ENCODE measurements at places on chromosomes 2 and 18.

DNA sequence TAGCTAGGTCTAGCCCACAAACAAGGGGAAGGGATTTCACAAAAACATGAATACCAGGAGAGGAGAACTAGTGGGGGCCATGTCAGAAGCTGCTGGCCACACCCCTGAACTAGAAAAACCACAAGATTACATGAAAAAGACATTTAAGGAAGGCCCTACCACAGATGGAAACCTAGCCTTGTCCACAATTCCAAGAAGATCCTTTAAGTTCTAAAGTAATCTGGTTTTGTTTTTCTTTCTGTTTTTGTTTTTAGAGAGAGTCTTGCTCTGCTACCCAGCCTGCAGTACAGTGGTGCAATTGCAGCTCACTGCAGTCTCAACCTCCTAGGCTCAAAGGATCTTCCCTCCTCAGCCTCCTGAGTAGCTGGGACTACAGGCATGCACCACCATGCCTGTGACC lies 34.2 kb upstream of the CAB39 start:
- DNase-seq, result no peak

DNA sequence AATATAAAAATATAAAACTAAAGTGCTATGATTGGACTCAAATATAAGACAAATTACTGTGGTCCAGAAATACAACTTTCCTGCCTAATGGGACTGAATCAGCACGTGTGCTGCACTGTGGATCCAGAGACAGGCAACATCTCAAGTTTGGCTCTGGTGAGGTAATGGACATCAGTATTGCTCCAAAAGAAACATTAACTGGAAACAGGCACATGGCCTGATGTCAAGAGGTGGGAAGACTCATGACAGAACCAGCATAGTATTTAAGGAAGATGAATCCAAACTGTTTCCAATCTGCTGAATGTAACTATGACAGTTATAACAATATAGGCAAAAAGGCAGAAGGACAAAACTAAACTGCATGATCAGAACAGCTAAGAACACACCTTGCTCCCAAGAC lies 354.6 kb downstream of the FSIP2 start:
- no peak for DNase-seq

DNA sequence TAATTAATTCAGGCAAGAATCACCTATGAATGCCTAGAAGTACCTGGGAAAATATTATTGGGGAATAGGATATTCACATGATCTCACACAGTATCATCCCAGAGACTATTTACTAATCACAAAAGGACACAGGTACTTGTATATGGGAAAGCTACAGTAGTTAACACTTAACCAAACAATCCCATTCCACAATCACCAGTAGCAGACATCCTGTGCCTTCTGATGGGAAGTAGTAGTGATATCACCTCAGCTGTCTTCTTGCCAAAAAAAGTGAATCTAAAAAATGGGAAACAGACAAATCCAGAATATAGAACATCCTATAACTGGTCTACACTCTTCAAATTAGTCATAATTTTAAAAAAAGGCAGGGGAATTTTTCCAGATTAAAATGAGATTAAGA lies 75.6 kb upstream of the CCDC150 start:
- no peak for DNase-seq

GRCh38 chr2:101124643-101125366 lies 26.4 kb downstream of the TBC1D8 start:
- DNase-seq, result no peak

- no peak for DNase-seq
Observed at GRCh38 chr2:157751462-157752058, 122.9 kb upstream of the ACVR1C start.

DNA sequence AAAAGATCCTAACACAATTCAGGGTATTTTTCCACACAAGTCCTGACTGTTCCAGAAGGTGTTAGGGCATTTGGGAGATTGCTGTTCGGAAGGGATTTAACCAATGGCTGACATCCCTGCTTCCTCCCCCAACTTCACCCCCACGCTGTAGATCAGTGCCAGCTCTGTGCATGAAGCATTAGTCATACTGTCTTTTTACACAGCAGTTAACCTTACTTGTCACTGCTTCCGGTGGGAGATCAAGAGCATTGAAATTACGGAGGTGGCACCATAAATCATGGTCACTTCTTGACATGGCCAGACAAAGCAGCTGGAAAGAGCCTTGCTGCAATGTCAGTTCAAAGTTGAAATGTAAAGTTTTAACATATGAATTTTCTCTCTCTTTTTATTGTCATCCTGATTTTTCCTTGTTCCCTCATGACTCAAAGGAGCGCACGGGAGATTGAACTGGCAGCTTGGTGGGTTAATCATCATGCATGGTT lies 70.2 kb downstream of the HRH4 start:
- no peak for DNase-seq

- DNase-seq, result no peak
Observed at GRCh38 chr2:234178330-234179030, 128.0 kb downstream of the SPP2 start.

- DNase-seq, result no peak
Observed at GRCh38 chr2:237074211-237074993, 11.3 kb upstream of the COPS8 start.

DNA sequence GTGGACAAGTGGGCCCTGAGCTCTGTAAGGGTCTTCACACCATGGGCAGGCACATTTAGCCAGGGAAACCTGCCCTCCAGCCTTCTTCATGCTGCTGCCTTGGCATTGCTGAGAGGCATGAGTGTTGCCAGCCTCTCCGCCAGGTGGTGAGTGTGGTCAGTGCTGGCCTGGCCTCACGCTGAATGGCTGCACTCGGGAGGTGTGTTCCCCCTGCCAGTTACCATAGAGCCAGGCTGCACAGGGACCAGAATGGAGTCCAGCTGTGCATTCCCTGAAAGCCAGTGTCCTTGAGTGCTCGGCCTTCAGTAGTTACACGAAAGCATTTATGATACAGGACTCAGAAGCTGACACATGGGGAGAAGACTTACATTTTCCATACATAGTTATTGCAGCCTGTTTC lies 139.7 kb downstream of the ATP9B start:
- DNase-seq, result no peak

DNA sequence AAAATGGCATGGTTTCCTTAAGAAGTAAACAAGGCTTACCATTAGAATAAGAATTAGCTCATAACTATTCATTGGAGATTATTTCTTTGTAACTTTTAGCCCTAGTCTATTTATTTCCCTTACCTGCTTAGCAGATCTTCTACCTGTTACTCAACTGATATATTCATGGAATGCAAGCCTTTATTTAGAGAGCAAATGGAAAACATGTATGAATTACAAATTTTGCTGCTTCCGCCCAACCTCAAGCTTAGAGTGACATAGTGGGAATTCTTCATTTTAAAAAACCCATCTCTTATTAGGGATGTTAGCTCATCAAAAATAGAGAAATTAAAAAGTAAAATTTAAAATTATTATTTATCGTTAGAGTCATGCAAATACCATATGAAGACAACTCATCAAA lies 110.9 kb downstream of the STRN start:
- DNase-seq, result no peak

DNA sequence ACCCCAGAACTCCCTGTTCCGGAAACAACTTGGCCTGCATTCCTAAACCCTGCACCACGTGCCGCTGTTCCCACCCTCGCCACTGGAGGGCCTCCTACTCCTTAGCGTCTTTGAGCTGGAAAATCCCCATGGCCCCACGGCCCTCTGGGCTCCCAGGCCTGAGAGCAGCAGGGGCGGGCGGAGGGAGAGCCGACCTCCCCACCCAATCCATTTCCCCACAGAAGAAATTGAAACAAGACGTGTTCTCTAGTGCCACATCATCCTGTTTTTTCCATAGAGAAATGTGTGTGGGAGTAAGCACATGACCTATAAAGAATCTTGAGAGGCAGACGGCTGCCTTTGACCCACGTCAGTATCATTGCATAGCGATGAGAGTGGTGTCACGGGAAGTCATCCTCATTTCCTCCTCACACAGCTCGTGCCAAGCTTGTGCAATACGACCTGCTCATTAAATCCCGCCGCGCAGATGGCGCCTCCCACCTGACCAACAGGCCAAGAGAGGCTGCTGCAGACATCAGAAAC lies 79.2 kb downstream of the LAMA1 start:
- DNase-seq, result peak; percentile 85

GRCh38 chr2:232292395-232293154 lies 86.0 kb upstream of the ALPP start:
- peak; percentile 48 for DNase-seq

DNA sequence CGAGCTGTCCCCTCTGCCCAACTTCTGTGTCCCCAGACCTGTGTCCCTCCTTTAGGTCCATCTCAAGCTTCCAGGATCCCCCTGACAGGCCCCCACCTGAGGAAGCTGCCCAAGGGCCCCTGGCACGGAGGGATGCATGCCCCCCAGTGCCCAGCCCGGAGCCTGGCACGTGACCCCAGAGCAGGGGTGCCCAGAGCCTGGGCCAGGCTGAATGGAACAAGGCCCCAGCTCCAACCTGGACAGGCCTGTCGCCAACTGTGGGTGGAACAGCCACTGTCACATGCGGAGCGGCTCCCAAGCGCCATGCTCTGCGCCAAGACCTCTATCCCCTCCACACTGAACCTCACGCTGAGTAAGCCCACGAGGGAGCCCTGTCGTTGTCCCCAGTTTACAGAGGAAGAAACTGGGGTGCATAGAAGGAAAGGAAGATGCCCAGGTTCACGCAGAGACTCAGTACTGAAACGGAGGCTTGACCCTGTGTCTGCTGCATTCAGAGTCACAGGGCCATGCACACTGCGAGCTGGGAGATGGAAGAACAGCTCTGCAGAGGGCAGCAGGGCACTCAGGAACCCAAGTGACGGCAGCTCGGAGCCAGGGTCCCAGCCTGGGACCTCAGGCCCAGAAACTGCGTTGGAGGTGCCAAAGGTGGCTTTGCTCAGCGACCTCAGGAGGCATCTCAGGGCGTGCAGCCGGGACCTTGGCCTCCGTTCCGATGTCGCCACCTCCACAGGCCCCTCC lies 5.5 kb upstream of the ECEL1 start:
- no peak for DNase-seq

DNA sequence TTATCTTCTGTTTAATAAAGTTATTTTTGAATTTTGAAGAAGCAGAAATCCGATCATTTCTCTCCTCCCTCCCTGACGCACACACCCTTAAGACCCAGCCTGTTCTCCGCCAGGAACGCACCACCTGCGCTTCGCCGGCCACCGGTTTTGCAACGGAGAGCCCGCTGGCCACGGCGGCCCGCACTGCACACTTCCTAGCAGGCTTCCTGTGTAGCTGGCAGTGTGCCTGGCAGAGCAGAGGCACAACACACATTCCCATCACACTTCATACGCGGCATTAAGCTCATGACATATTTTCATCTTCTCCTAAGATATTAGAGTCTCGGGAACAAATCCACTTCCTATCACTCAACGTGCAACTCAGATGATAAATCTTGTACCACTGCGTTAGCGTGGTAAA lies 148.0 kb downstream of the HDAC4 start:
- DNase-seq, result no peak

- DNase-seq, result no peak
Observed at GRCh38 chr18:38551881-38552280, 986.3 kb upstream of the CELF4 start.

DNA sequence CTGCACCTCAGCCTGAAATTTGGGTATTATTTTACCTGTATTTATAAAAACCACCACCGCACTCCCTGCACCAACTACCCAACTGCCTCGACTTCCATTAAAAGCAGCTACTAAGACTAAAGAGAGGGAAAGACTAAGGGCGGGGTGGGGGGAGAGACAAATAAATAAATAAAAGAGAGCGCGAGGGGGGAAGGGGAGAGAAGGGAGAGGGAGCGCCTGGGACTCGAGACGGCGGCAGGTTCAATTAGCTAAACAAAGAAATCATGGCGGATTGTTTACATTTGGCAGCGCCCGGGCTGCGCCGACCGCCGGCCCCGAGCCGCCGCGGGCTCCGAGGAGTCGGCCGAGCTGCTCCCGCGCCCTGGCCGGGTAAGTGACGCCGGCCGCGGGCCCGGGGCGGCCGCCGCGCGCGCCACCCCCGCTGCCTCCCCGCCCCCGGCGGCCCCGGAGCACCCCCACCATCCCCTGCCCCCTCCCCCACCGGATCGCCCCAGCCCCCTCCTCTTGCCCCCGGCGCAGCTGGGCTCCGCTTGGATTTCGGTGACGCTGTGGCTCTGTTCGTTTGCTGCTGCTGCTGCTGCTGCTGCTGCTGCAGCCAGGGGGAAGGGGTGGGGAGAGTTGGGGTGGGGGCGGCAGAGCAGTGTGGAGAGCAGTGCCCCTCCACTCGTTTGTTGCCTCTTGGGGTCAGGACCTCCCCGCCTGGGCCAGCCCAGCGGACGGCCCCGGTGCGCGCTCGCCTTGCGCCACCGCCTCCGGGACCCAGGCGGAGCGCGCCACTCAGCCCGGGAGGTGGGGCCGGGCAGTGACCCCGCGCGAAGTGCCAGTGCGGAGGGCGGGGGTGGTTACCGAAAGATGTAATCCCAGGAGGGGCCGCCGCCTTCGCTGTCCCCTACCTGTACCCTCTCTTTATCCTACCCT lies 187.2 kb upstream of the FANCL start:
- peak; percentile 81 for DNase-seq

- no peak for DNase-seq
Observed at GRCh38 chr2:45001869-45002385, 7.3 kb downstream of the SIX2 start.

GRCh38 chr2:162890690-162891311 lies 52.2 kb upstream of the KCNH7 start:
- peak; percentile 45 for DNase-seq

- DNase-seq, result no peak
Observed at GRCh38 chr18:78416853-78417252, 562.8 kb upstream of the SALL3 start.

All from D341Med (cell line).